ENCODE measurements at places on chromosomes 5 and 9.

GRCh38 chr5:153537207-153537606 lies 46.7 kb downstream of the GRIA1 start:
- no peak for DNase-seq

DNA sequence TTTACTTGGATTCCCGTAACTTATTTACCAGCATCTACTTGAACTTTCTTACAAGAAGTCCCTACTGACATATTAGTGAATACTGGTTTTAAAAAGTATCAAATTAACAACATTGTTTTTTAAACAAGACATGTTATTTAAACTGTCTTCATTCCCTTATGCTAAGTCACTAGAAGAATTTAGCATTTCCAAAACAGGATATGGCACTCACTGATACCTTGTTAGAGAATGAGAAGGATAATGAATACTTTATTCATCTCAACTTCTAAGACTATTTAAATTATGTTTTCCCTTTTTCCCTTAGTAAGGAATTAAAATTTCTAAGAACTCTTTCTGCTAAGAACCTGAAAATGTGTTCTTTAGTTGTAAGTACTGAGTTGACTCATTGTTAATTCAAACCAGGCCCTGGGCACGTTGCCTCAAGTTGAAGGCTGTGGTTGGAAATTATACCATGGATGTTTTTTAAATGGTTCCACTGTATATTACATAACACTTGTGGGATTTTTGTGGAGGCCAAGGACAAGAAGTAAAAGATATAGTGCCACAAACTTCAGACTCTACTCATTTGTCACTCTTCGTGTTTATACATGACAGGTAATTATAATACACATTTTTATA lies 219.0 kb upstream of the EDIL3 start:
- DNase-seq, result peak; percentile 89

DNA sequence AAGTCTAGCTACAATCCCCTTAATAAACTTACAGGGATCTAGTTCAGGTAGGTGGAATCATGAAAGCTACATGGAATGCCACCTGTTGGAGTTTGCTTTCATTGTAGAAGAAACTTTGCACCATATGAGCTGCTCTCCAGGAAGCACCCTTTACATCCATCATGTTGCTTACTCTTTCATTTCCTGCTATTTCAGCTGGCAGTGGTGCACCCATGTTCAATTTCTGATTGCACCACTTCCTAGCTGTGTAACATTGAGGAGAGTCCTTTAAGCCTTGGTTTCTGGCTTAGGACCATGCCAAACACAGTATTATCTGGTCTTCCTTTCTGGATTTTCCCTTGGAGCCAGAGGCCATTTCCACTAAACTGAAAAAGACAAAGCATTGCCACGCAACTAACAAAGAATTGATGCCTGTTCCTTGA lies 123.3 kb upstream of the SLC12A2 start:
- no peak for DNase-seq

DNA sequence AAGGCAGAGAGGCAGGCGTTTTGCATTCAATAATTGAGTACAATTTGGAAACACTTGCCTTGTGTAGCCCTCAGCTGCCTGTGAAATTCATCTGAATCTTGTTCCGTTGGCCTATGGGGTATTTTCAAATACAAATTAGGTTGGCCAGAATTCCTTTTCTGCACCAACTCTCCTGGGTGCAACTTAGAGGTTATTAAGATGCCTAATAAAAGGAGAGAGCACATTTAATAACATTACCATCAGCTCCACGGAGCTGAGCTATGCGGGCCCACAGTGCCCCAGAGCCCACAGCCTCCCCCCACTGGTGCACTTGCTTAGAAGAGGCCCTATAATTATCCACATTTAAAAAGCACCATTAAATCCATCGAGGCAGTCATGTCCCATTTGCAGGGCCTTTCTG lies 367.6 kb upstream of the CLINT1 start:
- no peak for DNase-seq

DNA sequence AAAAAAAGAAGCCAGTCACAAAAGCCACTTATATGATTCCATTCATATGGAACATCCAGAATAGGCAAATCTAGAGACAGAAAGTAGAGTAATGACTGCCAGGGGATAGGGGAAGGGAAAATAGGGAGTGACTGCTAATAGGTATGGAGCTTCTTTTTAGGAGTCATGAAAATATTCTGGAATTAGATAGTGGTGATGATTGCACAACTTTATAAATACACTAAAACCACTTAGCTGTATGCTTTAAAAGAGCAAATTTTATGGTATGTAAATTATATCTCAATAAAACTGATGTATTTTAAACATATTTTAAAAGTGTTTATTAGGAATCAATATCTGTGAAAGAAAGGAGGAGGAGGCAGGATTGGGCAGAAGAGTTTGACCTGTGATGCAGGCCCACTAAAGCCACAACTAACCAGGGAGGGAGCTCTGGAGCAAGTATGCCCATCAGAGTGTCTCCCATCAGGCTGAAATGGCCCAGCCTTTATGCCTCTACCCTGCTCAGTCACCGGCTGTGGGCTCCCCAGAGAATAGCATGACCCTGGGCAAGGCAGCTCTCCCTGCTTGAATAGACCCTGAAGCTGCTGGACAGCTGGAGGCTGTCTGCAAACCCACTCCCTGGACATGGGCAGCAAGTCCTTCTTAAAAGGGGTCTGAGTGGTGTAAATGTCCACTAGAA lies 96.0 kb upstream of the SLC44A1 start:
- DNase-seq, result no peak

DNA sequence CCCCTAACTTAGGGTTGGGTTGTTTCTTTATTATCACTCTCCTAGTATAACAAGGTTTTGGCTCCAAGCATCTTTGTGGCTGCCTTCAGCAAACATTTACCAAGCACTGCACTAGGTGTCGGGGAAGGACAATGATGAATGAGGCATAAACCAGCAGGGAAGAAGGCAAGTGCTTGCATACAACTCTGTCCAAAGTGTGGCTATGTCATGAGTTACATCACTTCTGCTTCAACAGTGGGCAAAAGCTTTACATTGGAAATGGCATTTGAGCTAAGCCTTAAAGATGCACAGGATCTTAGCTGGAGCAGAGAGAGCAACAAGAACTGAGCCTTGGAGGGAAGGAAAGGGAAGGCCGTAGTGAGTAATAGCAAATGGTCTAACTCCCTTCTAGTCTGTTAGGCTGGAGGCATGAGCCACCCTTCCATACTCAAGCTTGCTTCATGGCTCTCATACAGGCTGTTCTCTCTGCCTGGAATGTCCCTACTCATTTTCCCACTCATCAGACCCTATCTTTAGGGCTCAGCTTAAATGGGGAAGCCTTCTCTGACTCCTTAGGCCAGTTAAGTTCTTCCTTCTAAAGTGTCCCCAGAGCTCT lies 121.8 kb downstream of the SEMA6A start:
- no peak for DNase-seq

GRCh38 chr5:171386861-171387344 lies 746 bp upstream of the NPM1 start:
- no peak for DNase-seq

- DNase-seq, result no peak
These were observed 46.1 kb downstream of the DCP2 start for GRCh38 chr5:113022661-113023060.

DNA sequence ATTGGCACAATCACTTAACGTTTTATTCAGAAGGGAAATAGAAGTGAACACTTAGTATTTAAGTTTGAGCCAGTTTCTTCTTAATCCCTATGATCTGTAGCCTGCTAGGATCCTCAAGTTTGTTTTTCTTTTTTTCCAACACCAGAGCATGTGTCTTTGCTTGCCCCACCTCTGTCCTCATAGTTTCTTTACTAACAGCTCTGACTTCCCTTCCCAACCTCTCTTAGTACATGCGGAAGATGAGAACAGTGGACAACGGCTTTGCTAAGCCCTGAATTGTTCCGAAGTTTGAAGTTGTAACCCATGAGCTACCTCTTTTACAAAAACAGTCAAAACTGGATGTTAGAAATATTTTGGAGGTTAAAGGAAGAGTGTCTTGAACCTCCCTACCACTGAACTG lies 61.7 kb upstream of the TAF11L2 start:
- no peak for DNase-seq

GRCh38 chr9:12271421-12271891 lies 421.7 kb upstream of the TYRP1 start:
- DNase-seq, result peak; percentile 43

- DNase-seq, result no peak
These were observed 91.4 kb downstream of the ADAMTS12 start for GRCh38 chr5:33800241-33800950.

GRCh38 chr9:128553728-128554127 lies 1.3 kb downstream of the SPTAN1 start:
- DNase-seq, result peak; percentile 37

GRCh38 chr9:3006851-3007250 lies 163.0 kb upstream of the PUM3 start:
- DNase-seq, result peak; percentile 25

- DNase-seq, result no peak
These were observed 278.1 kb downstream of the GADD45G start for GRCh38 chr9:89882930-89883361.

DNA sequence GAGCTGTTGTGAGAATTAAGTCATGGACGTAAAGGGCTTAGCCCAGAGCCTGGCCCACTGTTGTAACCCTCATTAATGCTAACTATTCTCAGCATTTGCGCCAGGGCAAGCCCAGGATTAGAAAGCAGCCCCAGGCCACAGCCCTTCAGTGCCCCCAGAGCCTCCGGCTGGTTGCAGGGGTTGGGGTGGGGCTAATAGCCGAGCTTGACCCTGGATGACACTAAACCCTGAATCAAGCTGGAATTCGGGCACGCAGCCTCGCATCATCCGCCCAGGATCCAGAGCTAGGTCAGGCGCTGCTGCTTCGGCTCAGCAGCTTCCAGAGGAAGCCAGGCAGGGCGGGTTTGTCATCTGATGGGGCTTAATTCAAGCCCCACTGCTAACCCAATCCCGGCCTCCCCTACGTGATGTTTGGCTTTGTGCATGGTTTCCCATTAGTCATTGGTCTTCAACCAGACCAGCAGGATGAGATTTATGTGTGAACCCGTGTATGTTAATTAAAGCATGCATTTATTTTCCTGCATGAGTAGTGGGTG lies 1.2 kb upstream of the MEGF9 start:
- peak; percentile 65 for DNase-seq

DNA sequence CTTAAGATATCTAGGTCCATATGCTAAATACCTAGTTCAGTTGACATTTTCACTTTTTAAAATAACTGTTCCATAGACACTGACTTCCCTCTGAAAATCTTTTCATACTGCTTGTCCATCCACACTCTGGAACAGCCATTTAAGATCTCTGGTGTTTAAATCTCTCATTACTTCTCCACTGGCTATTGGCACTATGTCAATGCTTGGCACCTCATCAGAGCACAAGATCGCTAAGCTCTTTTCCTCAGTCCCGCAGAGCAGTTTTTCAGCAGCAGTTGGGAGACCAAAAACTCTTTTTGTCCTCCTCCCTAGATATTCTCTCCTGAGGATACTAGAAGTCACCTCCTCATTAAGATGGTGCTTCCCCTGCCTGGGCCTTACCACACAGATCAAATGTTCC lies 172.7 kb downstream of the KIAA0825 start:
- no peak for DNase-seq

GRCh38 chr5:79333852-79334557 lies 98.1 kb downstream of the JMY start:
- no peak for DNase-seq

GRCh38 chr5:158390577-158390976 lies 531.6 kb upstream of the CLINT1 start:
- no peak for DNase-seq

DNA sequence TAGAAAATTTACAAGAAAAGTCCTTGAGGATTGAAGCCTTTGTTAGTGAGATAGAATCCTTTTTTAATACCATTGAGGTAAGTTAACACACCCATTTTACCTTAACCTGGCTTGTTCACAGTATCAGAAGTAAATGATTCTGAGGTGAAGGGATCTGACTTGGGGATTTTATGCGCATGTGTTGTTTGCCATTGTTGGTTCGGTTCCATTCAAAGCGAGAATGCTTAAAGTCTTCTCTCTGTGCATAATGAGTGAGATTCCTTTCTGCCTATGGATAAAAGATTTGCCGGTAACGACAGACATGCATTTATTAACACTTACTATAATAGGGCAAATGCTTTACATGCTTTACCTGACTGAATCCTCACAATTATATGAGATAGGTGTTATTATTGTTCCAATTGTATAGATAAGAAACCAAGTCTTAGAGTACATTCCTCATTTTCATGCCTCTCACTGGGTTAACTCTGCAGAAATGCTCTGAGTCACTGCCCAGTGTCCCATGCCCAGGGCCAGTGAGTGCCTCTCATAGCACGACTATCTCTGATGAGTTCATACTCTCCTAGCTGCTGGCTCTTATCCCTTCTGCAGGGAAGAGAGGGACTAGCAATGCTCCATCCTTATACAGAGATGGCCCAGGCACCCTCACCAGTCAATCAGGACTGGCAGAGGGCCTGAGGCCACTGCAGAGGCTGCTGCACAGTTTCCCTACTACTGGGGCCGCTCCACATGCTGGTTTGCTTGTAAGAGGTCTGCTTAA lies 54.4 kb downstream of the CMYA5 start:
- no peak for DNase-seq

GRCh38 chr5:132478366-132478871 lies 12.2 kb downstream of the IRF1 start:
- DNase-seq, result no peak

GRCh38 chr9:106583751-106584150 lies 279.2 kb upstream of the ZNF462 start:
- DNase-seq, result no peak

GRCh38 chr9:134442486-134443173 lies 116.4 kb downstream of the RXRA start:
- peak; percentile 58 for DNase-seq

DNA sequence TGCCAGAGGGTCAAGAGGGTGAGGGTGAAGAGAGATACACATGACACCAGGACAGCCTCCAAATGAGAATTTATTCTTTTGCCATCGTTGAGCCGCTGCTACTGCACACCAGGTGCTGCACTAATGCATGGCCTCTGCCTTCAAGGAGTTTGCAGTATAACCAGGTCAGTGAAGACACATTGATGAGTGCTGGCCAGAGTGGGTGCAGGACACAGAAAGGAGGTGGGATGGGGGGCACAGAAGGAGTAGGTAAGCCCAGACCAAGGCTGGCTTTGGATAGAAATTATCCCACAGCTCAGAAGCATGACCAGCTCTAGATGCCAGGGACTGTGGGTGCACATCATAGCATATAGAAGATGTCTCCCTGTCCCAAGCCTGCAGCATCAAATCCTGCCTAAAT lies 38.0 kb downstream of the FOXI1 start:
- DNase-seq, result no peak

- no peak for DNase-seq
These were observed 285.6 kb downstream of the GADD45G start for GRCh38 chr9:89890326-89890980.

DNA sequence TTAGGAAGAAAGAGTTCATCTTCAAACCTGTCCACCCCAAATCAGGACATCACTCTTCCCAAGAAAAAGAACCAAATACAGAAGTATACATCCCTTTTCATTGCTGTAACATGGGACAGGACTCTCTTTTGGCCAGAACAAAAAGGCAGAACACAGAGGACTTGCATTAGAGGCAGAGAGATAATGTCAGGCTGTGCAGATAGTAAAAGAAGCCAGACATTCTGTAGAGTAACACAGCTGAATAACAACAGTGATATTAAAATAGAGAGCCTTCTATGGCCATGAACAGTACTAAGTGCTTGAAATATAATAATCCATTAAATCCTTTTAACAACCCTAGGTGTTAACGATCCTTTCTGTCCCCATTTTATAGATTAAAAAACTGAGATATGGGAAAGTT lies 437.2 kb downstream of the NFIB start:
- no peak for DNase-seq

All from femur (tissue), 1 donor.